ENCODE measurements at places on chromosomes 5 and 9. TPM values are rescaled to one million over a fixed set of nuclear protein-coding genes. Genes with fewer than 3 reads are reported as not detected.

LURAP1L gene
- total RNA-seq, result 10.3 TPM

DOK3 gene
- total RNA-seq, result 8.6 TPM

OLFML2A gene
- 5.2 TPM for total RNA-seq

TRIM32 gene
- total RNA-seq, result 20.1 TPM

SPINK7 gene
- total RNA-seq, result not detected

GRCh38 chr5:171701100-171701541 lies 84.5 kb upstream of the SMIM23 start:
- DNase-seq, result no peak

GRCh38 chr5:10674096-10674495 lies 86.9 kb downstream of the DAP start:
- no peak for DNase-seq

- no peak for DNase-seq
Observed at GRCh38 chr9:89845862-89846261, 241.1 kb downstream of the GADD45G start.

- no peak for DNase-seq
Observed at GRCh38 chr5:172801179-172801671, 30.2 kb upstream of the DUSP1 start.

- no peak for DNase-seq
Observed at GRCh38 chr5:109803854-109804253, 114.1 kb downstream of the MAN2A1 start.

DNA sequence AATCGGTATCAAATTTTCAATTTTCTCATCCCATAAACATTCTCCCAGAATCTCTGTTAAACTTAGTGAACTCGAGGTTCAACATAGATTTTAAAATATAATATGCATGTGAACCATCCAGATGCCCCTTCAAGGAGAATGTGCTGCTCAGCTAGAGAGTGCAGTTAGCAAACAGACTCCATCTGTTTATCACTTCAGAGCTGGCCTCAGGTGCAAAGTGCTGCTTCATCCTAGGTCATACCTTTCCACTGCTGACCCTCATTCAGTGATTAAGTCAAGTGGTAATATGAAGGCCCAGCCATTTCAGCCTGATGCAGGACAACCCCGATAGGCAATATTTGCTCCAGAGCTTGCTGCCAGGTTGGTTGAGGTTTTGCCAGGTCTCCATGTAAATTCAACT lies 339.0 kb upstream of the POU5F2 start:
- DNase-seq, result no peak

GRCh38 chr5:40309851-40310250 lies 369.9 kb upstream of the PTGER4 start:
- DNase-seq, result no peak

DNA sequence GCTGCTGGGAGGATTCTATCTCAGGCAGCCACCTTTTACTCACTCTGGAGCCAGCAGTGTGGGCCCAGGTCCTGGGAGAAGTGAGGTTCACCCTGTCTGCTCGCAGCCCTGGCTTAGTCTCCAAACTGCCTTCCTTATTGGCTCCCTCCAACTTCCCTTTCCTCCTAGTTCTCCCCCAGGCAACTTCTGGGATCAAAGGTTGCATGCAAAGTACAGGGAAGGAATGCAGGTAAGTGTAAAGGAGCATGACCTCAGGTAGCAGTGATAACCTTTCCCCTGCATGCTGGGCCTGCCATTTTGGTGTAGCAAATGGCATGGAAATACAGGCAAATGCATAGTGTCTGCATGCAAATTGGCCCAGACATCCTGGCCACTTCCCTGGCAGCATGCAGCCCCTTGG lies 53.8 kb upstream of the ARAP3 start:
- no peak for DNase-seq

DNA sequence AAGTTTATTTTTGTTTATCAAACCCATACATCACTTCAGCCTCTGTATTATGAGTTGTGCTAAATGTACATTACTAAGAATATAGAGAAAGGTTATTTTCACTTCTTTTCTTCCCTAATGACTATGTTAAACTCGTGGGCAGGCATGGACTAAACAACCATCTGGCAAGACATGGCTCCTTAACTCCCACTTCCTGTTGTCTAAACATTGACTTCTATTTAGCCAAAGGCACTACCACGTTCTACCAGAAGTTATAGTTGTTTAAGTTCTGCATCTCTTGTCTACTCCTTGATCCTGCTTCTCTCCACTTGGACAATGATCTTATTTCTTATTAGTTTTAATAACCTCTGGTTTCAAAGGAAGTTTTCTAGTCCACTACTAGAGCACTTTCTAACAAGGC lies 136.1 kb downstream of the MACIR start:
- DNase-seq, result no peak

DNA sequence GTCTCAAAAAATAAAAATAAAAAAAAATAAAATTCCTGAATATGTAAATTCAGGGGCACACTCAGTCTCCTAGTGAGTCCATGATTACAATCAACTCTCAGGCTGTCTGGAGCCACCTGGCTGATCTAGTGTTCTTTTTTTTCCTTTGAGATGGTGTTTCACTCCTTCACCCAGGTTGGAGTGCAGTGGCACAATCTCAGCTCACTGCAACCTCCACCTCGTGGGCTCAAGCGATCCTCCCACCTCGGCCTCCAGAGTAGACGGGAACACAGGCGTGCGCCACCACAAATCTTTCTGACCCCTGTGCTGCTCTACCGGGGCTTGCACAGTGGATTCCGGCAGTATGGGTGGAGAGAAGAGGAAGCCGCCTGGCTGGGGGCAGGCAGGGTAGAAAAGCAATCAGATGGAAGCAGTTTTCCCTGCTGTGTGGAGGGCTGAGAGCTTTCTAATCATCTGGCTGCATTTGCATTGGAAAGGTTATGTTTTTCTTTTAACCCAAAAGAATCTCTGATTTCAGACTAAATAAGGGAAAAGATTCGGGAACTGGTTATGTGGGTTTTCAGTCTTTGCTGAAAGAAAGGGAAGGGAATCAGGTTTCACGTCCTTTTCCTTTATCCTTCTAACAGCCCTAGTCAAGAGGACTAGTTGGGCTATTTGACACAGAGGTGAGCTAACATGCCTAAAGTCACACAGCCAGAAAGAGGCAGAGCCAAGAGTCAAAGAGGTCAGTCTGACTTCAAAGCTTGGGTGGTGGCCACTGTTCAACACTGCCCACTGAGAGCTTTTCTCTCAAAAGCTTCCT lies 26.3 kb upstream of the CORO2A start:
- no peak for DNase-seq

- DNase-seq, result peak; percentile 38
Observed at GRCh38 chr5:149735066-149735465, 5.0 kb downstream of the PPARGC1B start.

DNA sequence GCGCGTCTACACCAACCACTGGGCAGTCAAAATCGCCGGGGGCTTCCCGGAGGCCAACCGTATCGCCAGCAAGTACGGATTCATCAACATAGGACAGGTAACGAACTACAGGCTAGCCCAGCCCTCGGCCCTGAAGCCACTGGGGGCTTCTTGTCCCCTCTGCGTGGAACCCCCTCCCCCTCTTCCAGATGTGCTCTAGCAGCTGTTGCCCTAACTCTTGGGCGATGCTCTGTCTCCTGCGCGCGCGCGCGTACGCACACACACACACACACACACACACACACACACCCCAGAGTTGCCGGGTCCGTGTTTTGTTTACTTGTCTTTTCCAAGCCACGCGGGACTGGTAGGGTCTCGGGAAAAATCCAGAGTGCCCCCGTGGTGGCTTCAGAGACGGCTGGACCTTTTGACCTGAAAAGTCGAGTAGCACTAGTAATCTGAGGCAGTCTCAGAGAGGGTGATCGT lies 836 bp downstream of the PCSK5 start:
- DNase-seq, result peak; percentile 46

GRCh38 chr5:157335534-157336422 lies 69.9 kb downstream of the CYFIP2 start:
- no peak for DNase-seq

DNA sequence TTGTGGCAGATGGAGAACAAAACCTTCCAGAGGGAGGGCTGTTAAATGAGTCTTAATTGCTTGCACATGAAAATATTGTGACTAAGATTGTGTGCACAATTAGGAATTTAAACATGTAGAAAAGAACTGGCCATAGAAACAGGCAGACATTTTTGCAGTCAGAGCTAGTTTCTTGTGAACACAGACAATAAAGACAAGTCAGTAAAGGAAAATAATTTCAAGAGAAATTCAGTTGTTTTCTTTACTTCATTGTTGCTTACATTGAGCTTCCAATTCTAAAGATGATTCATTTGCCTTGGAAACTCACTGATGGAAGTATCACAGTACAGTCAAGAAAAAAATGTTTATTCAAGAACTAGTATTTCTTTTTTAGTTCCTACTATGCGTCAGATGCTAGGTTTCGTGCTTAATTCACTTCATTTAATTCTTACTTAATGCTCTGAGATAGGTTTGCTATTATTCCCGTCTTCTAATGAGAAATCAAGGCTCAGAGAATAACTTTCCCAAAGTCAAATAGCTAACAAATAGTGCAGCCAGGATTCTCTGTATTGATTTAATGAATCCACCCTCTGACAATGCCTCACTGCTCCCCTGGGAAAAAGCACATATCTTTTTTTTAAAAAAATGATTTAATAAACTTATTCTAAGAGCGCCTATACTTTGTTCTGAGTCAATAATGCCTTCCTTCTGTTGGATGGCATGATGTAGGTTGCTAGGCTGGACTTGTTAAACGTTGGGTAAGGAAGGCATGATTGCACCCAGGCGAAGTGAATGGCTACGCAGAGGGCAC lies 581.4 kb downstream of the RAB3C start:
- no peak for DNase-seq

DNA sequence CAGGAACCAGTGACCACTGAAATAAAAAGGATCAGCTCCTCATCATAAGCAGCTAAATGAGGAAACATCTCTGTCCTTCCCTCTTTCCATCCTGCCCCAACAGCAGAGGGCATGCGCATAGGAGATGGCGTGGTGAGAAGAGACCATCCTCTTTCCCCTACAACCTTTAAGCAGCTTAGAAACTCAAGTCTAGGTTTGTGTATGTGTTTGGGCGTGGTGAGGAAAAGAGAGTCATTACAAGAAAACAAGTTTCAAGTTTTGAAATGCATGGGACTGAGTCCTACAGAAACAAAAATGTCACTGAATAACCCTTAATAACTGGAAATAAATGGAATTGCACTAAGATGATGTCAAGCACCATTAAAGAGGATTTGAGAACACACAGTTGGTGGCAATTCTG lies 96.4 kb upstream of the IL12B start:
- DNase-seq, result no peak

DNA sequence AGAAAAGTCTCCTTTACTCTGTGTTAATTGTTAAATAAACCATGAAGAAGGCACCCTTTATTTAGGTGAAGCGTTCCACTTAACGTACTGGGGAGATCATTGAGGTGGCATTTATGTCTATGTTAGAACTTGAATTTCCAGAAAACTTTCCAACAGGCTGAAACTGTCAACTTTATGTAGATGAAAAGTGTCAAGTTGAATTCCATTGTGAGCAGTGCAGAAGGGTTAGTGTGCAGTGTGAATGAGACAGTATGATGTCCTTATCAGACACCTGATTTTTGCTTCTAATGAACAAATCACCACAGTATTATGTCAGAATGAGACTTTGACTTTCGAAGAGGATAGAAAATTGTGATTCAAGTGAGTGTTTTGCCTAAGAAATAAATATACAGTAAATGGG lies 761.6 kb upstream of the SEMA6A start:
- no peak for DNase-seq

GRCh38 chr9:12652973-12653372 lies 40.2 kb upstream of the TYRP1 start:
- DNase-seq, result no peak

Measured in adrenal gland (tissue), 19 donors.